ENCODE measurements at places on chromosomes 12 and 14. TPM values are rescaled to one million over a fixed set of nuclear protein-coding genes. Genes with fewer than 3 reads are reported as not detected.
A peak's percentile ranks its signal among the peaks of the same experiment; 100 is the strongest.

DNA sequence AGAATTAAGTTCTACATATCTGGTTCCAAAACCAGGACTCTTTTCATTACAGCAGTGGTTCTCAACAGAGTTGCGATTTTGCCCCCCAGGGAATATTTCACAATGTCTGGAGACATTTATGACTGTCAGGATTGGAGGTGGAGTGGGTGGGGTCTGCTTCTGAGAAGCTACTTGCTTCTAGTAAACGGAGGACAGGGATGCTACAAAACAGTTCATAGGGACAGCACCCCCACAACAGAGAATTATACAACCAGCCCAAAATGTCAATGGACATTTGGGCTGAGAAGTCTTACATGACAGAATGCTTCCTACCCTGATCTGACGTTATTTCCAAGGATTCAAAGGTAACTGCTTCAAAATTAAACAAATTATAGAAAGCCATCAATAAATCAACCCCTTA lies 739 bp upstream of the SPATA7 start:
- no peak for ATAC-seq

DNA sequence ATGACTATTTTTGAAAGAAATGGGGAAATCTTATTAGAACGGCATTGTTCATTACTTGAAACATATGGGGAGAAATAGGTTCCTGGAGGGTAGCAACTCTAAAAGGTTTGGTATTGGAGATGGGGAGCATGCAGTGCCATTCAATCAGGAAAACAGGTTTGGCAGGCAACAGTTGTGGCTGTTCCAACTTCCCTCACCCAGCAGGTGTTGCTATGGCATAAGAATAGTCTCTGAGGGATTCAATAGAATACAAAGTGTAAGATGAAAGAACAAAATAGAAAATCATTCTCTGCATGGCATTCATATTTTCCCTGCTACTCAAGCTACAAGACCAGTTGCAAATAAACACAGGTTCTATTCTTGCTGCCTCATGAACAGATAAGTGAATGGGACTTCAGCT lies 393.3 kb upstream of the RPL10L start:
- ATAC-seq = no peak

DNA sequence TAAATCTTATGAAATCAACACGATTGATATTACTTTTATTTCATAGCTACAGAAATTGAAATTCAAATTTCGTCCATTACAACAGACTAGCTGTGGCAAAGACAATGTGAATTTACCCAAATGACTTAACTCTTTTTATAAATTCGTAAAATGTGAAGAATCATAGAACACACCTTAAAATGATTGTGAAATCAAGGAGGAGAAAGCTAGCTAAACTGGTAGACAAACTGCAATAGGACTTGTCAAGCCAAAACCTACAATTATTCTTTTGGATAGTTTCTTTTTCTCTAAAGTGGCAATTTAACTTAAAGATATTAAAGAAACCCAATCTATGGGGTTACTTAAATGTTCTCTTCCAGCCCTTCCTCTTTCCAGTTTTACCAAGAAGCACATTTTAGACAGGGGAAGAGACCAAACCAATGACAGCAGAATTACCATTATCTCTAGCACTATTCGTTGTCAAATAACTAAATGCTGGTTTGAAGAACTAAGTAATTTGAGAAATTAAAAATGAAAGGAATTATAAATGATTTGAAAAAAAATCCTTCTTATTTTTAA lies 807 bp upstream of the SLC16A7 start:
- ATAC-seq = no peak

DNA sequence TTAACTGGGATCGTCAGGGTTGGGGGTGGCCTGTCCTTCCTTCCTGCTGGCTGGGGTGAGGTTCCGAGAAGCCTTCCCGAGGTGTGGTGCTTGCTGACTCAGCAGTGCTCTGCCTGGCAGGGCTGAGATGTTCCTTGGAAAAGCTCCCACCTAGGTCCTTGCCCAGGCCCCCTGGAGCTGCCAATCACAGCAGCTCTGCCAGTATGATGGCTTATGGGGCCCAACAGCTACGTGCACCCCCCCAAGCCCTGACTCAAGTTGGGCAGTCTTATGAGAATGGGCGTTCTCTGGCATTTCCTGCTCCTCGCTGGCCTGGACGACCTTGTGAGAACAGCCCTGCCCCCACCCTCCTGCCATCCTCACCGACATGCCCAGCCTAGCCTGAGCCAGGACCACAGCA lies 292.2 kb upstream of the CRY1 start:
- ATAC-seq = no peak

The SALL2 gene
- 6.0 TPM for total RNA-seq

The SMCO2 gene
- total RNA-seq = not detected

DNA sequence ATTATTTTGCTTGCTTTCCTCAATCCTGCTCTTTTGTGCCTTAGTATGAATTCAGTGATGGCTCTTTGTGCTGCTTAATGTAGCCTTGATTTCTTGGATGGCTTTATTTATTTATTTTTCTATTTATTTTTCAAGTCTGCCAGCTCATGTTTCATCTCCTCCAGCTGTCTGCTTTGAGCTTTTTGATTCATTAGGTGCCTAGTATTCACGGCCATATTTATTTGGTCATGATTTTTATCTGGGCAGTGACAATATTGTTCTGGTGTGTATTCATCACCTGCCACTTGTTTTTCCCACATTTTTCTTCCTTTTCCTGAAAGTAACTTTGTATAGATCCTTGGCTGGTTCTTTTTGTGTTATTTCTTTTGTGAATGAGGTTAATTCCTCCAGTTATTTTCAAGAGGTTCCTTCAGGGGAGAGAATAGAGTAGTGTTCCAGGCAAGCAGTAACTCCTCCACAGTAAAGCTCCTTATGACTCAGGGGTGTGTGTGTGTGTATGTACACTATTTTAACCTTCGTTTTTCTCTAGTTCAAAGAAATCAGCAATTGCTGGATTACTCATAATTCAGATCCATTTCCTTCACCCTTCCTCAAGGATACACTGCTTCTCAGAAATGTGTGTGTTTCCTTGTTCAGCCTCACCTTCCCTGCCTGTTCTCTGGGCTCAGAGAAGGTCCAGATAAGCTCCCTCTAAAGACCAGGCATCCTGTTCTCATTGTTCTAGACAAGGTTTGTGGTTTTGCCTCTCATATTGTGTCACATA lies 51.6 kb upstream of the PMCH start:
- no peak for ATAC-seq

- no peak for ATAC-seq
Measured at GRCh38 chr12:71300772-71301675, 138.6 kb upstream of the LGR5 start.

The ADAM20 gene
- 0.65 TPM for total RNA-seq

DNA sequence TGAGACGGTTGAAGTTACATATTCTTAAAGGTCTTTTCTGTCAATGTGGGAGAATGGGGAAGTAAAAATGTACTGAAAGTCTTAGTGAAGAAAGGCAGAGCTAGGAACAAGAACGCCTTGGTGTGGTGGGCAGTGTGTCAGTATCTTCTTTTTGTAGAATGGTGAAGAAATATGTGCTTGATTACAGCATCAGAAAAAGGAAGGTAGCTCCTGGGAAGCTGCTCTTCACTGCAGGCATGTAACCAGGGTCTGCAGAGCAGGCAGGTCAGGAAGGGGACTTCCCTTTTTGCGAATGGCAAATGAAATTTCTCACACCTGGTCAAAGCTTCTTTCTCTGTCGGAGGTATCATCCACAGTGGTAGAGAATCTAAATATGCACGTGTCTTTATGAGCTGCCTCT lies 226.2 kb downstream of the ADAMTS20 start:
- no peak for ATAC-seq

DNA sequence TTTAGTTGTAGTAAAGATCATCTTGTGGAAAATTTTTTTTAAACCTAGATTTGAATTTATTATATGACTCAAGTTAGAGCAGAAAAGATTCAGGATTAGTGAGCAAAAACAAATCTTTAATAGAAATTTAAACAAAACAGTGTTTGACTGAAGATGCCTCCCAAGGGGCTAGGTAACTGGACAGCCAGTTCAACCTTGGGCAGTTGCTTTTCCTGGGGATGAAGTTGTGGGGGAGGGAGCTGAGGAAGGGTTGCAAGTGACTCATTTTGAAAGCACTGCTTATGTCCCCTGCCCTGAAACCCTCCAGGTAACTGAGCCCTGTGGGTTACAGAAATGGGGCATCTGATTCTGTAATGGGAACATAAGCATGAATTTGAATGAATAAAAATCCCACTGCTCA lies 13.1 kb downstream of the CFAP54 start:
- peak; percentile 63 for ATAC-seq

DNA sequence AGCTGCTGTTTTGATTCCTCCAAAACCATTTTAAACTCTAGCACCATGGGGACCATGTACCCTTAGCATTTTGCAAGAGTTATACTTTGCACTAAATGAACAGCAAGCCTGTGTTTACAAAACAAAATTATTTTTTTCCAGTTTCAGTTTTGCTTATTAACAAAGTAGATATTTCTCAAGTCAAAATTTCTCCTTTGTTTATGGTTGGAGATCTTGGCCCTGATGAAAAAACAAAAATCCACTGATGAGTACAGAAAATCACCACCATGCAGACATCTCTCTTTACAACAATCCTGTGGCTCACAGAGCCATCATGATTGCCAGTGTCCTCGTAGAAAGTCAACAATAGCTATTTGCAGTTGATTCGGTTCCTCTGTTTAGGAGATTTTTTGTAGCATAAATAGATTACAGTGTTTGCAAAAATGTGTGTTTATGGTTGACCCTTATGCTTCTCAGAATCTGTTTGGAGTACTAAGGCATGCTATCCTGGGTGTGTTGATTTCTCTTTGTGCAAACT lies 201.1 kb upstream of the NUDT4 start:
- no peak for ATAC-seq

DNA sequence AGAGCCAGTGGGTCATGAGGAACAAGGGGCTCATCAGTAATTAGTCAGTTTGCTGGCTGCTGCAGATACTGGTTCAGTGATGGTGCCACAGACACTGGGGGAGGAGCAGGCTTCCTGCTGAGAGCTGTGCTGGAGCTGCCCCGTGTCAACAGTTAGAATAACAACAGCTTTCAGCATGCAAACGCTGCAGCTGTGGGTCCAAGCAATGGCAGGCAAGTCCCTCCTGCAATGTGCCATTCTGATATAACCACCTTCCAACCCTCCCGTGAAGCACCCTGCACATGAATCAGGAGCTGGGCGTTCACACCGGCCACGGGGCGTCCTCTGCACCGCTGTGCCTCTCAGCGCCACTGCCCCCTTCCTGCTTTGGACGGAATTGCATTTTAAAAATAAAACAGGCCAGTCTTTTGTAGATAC lies 258.4 kb upstream of the SFSWAP start:
- no peak for ATAC-seq

- no peak for ATAC-seq
Measured at GRCh38 chr12:124336742-124337520, 42.0 kb downstream of the RFLNA start.

DNA sequence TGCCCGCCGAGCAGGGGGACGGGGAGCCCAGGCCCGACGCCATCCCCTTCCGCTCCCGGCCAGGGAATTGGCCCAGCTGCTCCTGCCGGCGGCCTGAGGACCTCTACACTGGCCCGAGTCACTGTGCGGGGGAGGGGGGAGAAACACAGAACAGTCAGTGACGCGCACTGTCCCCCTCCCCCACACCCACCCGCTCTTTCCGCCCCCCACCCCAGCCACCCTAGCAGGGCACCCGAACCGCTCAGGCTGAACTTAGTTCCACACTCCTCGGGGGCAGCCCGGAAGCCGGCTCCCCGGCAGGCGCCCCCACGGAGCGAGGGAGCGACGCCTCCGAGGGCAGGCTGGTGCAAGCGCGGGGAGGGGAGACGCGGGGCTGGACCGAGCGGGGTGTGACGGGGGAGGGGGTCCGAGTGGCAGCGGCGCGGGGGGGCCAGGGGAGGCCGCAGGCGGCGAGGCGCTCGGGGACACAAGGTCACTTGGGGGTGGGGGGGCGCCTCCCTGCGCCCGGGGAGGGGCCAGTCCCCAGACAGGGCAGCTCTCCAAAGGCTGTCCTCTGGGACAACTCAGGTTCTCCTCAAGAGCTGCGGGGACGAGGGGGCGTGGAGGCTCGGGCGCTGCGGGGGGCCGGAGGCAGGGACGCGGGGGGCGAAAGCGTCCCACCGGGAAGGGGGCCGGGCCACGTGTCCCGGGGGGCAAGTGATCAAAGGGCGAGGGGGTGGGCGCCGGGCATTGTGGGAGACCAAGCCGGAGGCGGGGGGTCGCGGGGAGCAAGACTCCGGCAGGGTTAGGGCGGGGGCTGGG lies 648 bp downstream of the CHD4 start:
- peak; percentile 47 for ATAC-seq

- no peak for ATAC-seq
Measured at GRCh38 chr12:92020983-92021665, 124.5 kb downstream of the BTG1 start.

GRCh38 chr12:19937161-19937560 lies 431.2 kb upstream of the PDE3A start:
- ATAC-seq = no peak

DNA sequence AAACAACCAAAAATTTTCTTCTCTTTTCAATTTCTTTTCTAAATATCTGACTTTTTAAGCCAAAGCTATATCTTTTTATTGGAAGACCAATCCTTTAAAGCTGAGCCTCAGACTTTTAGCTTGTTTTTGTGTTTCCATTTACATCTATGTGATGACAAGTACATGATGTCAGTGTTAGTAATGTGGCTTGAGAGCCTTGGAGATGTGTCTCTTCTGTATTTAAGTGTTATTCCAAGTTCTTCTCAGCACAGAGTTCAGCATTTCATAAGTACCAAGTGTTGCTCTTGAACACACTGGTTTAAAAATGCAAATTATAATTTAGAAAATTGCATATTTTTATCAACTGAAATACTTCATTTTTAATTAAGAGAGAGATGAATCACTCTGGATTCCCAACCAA lies 948.9 kb upstream of the FLRT2 start:
- ATAC-seq = no peak

- ATAC-seq = no peak
Measured at GRCh38 chr14:33488582-33488981, 462.3 kb downstream of the EGLN3 start.

GRCh38 chr12:131773582-131774221 lies 54.5 kb upstream of the MMP17 start:
- peak; percentile 54 for ATAC-seq

- ATAC-seq = peak; percentile 67
Measured at GRCh38 chr12:50055831-50056638, 1.4 kb upstream of the ASIC1 start.

DNA sequence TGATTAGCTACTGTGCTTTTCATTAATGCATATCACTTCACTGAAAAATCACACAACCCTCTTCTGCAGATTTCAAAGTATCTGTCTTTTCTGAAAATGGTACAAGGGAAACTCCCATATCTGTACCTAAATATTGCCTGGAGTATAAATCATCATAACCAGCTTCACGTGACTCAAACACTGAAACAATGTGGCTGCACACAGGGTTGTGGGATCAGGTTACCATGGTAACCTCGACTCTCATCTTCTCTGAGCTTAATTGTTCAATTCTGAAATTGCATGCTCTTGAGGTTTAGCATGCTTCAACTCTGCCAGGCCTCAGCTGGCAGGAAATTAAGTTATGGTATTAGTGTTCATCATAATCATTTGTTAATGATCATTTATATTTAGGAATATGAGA lies 77.5 kb upstream of the CPSF6 start:
- ATAC-seq = peak; percentile 93
